NCI-H1417 treated with DMSO at 0.1 percent for 48 hours (cell line): ENCODE measurements at places on chromosomes 16 and 17.
A peak's percentile ranks its signal among the peaks of the same experiment; 100 is the strongest.

- no peak for DNase-seq
These were observed 18.7 kb upstream of the MEIOB start for GRCh38 chr16:1890708-1891050.

DNA sequence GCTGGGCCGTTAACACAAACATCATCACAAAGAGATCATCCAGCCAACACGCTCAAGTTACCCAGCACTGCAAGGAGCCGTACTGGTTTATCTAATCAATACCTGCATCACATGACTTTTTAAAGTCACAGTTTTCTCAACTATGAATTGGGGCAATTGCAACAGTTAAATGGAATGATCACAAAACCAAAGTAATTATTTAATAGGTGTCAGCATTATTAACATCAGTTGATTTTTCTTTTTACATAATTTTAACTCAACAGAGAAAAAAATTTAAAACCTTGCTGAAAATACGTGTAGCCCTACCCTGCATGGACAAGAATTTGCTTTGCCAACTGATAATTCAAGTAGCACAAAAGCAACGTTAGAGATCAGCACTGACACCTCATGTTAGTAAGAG lies 95.7 kb upstream of the SOX9 start:
- no peak for DNase-seq

DNA sequence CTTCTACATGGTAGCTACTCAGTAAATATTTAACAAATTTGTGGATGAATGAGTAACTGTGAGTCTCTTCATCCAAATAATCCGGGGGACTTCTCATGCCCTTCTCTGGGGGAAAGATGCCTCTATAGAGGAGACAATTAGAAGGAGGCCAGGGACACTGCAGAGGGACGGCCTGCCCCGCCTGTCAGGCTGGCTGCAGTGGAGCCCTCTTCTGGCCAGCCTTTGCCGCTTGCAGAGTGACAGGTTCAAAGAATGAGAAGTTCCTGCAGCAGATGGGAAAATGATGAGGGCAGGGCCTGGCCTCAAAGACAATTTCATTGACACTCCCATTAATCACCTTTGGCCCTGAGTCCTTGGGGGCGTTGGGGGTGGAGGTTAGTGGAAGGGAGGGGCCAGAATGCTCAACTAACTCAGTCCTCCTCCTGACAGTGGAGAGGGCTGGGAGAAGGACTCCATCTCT lies 339.0 kb downstream of the MAF start:
- DNase-seq = no peak

- DNase-seq = no peak
These were observed 241.4 kb upstream of the DYNLRB2 start for GRCh38 chr16:80299416-80299815.

DNA sequence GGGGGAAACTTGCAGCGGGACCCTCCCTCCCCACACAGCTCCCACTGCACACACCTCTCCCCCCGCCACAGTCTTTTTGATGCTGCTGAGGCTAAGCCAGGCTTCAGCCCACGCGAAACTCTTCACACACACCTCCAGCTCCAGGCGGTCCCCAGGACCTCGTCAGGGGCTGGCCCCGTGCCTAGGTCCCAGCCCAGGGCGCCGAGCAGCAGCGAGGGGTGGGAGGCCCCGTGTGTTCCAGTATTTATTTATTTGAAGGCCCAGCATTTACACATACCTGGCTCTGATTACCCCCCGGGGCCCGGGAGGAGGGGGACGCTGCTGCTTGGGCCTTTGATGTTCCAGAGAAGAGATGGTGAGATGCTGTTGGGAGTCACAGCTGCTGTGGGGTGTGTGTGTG lies 44.9 kb upstream of the DLX4 start:
- no peak for DNase-seq

DNA sequence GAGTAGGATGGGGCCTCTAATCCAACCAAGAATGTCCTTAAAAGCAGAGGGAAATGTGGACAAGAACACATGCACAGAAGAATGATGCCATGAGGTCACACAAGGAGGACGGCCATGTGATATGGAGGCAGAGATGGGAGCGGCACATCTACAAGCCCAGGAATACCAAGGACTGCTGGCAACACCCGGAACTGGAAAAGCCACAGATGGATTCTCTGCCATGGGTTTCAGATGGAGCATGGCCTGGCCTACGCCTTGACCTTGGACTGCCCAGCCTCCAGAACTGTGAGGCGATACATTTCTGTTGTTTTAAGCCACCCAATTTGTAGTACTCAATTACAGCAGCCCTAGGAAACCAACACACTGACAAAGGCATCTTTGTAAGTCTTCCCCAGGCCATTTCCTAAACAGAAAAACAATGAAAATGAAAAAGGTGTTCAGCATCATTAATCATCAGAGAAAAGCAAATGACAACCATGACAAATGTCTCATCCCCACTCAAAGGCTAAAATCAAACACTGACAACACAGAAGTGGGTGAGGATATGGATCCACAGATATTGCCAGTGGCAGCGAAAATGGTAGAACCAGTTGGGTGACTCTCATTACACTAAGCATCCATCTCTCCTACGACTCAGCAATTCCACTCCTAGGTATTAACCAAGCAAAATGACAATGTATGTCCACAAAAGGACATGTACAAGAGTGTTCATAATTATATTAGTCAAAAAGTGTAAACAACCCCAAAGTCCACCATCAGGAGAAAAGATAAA lies 76.9 kb upstream of the CNEP1R1 start:
- DNase-seq = no peak

DNA sequence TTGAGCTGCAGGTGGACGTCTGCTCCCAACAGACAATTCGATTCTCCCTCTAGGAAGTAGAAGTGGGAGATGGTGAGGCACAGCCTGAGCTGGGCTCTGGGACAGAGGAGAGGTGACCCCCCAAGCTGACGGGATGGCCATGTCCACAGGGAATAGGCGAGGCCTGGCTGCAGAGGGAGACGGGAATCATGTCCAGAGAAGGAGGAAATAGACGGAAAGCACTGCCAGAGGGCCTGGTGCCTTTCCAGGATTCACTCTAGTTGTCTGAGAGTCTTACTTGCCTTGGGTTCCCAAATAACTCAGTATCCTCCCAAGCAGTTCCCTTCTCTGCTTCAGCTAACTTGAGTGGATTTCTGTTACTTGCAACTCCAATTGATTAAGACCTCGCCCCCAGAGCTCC lies 4.3 kb upstream of the CRISPLD2 start:
- DNase-seq = no peak

GRCh38 chr16:81809567-81809966 lies 30.5 kb downstream of the PLCG2 start:
- DNase-seq = no peak

GRCh38 chr16:81861503-81861902 lies 82.4 kb downstream of the PLCG2 start:
- no peak for DNase-seq

DNA sequence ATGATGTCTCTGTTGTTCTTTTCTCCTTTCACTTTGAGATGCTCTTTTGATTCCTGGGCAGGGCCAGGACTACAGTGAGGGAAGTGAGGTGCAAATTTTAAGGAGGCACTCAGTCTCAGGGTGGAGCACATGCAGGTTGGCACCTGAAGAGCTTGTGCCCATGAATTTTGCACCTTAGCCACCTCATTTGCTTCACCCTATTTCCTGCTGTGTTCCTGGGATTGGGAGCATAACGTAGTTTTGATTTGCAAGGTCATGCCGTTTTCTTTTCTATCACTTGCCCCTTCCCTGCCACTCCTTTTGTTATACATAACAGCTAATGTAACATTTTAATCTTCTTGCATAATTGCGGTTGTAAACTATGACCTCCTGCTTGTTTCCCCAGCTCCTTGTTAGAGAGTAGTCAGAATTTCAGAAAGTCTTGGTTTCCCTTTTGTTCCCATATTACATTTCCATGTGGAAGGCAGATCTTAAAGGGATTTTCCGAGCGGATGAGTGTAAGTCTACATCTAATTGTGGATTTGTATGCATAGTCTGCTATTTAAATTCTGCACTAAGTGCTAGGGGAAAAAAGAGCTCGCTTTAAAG lies 9.8 kb downstream of the PMFBP1 start:
- DNase-seq = no peak

DNA sequence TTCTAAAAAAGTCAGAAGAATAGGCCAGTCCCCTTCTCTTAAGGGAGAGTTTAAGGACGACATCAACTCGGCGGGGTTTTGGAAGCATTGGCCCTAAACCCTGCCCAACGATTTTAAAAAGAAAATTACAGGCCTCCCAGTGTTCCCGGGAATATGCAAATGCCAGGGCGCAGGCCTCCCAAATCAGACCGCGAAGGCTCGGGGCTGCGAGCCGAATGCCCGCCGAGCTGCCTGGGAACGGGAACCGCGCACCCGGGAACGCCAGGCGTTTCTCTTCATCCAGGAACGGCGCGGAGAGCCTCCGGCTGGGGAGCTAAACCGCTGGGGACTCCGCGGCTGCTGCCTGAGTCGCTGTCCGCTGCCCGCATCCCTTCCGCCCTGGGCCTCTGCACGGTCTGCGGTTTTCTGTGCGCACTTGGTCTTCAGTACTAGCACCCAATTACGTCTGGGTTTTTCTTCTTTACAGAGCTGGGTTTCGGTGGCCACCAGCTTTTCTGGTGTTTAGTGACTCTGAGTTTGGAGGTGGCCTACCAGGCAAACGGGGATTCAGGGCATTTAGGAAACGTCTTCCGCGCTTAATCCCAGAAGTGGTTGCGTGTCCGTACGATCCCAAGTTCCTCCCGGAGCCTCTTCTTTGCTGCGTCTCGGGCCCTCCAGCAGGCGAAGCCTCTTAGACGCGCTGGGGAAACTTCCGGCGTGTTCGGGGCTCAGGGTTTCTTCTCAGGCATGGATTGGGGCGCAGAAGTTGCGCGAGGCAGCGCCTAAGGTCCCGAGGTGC lies 5.7 kb downstream of the IRX5 start:
- DNase-seq = no peak

- no peak for DNase-seq
These were observed 28.1 kb upstream of the MED9 start for GRCh38 chr17:17448723-17449122.

DNA sequence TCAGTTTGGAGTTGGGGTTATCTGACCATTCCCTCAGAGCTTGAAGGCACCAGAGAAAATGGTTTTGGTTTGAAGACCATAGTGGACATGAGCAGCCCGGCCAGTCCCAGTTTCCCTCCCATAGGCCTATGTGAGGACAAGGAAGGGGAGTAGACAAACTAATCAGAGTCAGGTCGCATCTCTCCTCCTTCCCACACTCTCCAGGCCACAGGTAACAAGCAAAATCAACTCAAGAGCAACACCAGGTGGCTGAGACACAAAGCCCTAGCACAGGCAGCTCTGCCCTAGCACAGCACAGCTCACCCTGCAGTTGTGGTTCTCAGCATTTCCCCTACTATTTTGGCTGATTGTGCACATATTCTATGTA lies 7.2 kb downstream of the SUPT4H1 start:
- DNase-seq = no peak

DNA sequence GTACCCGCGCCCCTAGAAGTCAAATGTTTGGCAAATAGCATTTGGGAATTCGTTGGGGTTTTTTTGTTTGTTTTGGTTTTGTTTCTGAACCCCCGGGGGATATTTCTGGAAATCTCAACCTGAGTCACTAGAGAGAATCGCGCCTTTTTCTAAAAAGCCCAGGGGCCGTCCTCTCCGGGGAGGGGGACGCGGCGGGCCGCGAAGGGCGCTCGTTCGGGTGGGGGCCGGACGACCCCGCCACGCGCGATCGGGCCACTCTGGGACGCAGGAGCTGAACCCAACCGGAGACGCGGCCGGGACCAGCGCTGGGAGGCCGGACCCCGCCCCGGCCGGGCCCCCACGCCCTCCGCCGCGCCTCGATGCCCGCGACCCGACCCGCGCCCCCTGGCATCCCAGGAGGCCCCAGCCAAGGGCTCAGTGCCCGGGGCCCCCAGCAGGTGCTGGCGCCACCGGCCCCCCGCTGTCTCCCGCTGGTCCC lies 302 bp downstream of the LITAF start:
- no peak for DNase-seq

DNA sequence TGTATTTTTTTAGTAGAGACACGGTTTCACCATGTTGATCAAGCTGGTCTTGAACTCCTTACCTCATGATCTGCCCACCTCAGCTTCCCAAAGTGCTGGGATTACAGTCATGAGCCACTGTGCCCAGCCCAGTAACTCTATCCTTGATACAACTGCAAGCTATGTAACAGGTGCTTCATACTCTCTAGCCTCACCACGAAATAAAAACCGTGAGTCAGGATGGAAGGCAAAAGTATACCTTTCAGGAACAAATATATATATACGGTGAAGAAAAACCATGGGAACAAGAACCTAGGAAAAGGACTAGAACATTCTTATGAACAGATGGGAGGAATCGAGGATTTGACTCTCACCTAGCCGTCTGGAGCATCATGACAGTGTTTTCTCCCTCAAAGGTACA lies 9.6 kb upstream of the FBF1 start:
- DNase-seq = no peak

- no peak for DNase-seq
These were observed 81.3 kb downstream of the SSH2 start for GRCh38 chr17:29848737-29849136.

- DNase-seq = no peak
These were observed 139.0 kb upstream of the ZFHX3 start for GRCh38 chr16:73186752-73187601.

- DNase-seq = peak; percentile 42
These were observed at the start of gene KCTD13 for GRCh38 chr16:29925781-29926710. Gene KCTD13 (minus strand): TSS chr16:29926226. CDS start chr16:29926033, 193 bp downstream.

- DNase-seq = no peak
These were observed 127.1 kb upstream of the HS3ST3A1 start for GRCh38 chr17:13728781-13729180.

GRCh38 chr17:60108712-60109111 lies 30.0 kb upstream of the HEATR6 start:
- no peak for DNase-seq

DNA sequence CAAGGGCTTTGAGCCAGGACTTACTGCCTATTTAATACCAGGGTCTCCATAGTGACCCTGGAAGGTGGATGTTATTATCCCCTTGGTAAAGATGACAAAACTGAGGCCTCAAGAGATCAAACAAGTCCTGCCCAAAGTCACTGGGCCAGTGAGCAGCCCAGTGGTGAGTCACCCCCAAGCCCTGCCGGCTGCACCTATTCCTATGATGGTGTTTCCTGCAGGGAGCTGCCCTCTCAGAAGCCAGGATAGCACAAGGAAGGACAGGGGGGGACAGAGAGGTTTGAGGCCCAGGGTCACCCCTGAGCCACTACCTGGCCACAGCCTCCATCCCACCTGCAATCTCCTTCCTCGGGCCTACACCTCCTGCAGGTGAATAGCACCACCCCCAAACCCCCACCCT lies 90.9 kb downstream of the SDK2 start:
- no peak for DNase-seq

DNA sequence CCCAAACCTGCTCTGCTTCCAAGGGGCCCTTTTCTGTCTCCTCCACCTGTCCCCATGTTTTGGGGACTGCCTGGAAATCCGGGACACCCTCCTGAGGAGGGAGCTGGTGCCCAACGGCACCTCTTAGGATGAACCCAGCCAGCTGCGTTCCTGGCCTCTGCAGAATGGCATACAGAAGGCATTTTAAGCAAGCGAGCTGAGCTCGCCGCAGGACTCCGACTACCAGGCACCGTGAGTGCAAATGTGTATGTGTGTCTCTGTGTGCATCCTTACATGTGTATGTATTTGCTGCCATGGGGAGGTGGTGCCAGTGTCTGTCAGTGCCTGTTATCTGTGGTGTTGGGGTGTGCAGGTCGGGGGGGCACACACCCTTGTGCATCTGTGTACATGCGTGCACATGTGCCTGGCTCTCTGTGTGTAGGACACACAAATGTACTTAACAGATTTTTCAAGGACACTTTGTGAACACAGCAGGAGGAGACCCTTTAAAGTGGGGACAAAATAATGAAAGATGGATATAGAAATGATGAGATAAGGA lies 39.3 kb downstream of the ABAT start:
- no peak for DNase-seq

- no peak for DNase-seq
These were observed 24.4 kb downstream of the SCNN1G start for GRCh38 chr16:23206986-23207385.
